Astrocyte (in vitro differentiated cells and primary cell): ENCODE measurements at places on chromosomes 12 and 14. TPM values are rescaled to one million over a fixed set of nuclear protein-coding genes. Genes with fewer than 3 reads are reported as not detected.

The EIF2S3B gene
- 5.4 and 6.0 TPM in 2 replicates for total RNA-seq

The KSR2 gene
- total RNA-seq = 0.19 and 0.98 TPM in 2 replicates

The RD3L gene
- not detected in 2 replicates for total RNA-seq

The DDX51 gene
- total RNA-seq = 8.2 and 10.2 TPM in 2 replicates

The CLBA1 gene
- 6.3 and 7.2 TPM in 2 replicates for total RNA-seq

GRCh38 chr12:53123578-53124351 lies 20.5 kb downstream of the SOAT2 start:
- peak; percentile 39 for DNase-seq
- no peaks in the 10 kb centered on the region for H3K36me3 ChIP-seq
- peaks cover 13% of the 10 kb centered on the region for H3K4me1 ChIP-seq
- no peak overlapping the region for H3K27ac ChIP-seq
- no peaks in the 10 kb centered on the region for H3K27me3 ChIP-seq
- H3K4me3 ChIP-seq = no peak overlapping the region

DNA sequence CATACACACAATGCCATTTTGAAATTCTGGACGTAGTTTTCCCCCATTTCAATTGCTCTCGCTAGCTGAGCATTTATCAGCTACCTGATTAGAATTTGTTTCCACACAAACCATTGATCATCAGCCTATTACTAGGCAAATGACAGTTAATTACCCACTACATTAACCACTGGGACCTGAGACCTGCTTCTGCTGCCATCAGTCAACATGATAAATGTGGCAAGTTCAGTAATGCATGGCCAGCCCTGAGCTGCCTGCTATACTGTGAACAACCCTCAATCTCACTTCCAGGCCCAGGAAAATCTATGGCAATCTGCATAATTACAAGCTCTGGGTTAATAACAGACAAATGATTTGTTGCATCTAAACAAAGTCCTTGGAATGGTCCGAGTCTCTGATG lies 43.5 kb downstream of the LMO3 start:
- H3K27ac ChIP-seq = no peak overlapping the region
- H3K4me1 ChIP-seq = no peaks in the 10 kb centered on the region
- no peaks in the 10 kb centered on the region for H3K36me3 ChIP-seq
- H3K4me3 ChIP-seq = no peak overlapping the region

DNA sequence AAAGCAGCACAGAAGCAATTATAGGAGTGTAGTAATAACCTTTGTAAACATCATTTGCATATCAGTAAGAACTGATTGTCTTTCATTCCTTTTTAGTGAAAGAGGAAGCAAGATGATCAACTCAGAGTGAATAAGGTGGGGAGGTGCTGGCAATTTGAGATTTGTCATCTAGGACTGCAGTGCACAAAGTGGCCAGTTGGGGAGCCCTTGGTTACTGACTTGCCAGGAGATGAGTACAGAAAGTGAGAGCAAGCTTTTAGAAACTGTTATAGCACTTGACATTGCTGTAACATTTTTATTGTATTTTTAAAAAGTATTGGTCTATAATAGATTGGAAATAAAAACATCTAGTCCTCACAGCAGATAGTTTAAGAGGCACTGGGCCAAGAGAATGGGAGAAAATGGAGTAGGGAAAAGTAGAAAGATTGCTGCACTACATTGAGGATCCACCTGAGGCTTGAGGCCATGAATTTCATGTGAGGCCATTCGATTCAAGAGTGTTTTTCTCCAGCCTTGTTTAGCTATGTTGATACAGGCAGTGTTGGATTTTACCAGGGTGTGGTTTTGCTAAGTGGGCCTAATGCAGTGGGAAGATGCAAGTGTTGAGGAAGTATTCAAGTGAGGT lies 98.2 kb downstream of the SNAPC1 start:
- H3K36me3 ChIP-seq = no peaks in the 10 kb centered on the region
- DNase-seq = peak; percentile 14
- no peak overlapping the region for H3K4me3 ChIP-seq
- H3K4me1 ChIP-seq = no peaks in the 10 kb centered on the region
- no peaks in the 10 kb centered on the region for H3K27me3 ChIP-seq
- no peak overlapping the region for H3K27ac ChIP-seq

DNA sequence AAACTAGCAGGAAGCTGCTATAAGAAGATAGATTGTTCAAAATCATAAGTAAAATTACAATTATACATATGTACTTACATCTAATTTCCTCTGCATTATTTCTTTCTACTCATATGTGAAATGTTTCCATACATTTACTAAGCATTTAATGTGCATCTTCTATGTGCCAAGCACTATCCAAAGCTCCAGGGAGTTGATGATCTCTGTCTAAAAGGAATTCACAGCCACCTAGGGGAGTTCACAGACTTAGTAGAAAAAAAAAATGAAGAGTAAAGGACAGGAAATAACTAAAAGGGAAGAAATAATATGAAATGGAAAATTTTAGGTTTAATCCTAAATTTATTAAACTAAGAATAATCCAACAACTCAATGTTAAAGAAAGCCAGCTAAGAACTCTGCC lies 91.7 kb downstream of the EFCAB11 start:
- H3K27me3 ChIP-seq = no peaks in the 10 kb centered on the region
- H3K4me1 ChIP-seq = peaks cover 6% of the 10 kb centered on the region
- no peak overlapping the region for H3K4me3 ChIP-seq
- no peak for DNase-seq
- no peaks in the 10 kb centered on the region for H3K36me3 ChIP-seq

DNA sequence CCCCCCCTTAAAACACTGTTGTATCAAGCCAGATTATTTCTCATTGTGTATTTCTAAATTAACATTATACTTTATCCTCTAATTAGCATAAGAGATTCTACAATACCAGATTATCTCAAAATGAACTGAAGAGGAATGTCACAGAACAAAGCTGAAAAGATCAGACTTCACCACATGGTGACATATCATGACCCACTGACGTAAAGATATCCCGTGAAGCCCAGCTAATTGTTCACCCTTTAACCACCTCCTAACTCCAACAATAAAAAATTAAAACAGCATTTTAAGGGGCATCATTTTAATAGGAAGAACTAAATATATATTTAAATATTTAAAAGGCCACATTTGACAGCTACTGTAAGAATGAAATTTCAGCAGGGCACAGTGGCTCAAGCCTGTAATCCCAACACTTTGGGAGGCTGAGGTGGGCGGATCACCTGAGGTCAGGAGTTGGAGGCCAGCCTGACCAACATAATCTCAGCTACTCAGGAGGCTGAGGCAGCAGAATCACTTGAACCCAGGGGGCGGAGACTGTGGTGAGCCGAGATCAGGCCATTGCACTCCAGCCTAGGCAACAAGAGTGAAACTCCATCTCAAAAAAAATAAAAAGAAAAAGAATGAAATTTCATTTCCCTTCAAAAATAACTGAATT lies 29.0 kb downstream of the CDK17 start:
- no peaks in the 10 kb centered on the region for H3K27me3 ChIP-seq
- no peak overlapping the region for H3K4me3 ChIP-seq
- no peak for DNase-seq
- no peak overlapping the region for H3K27ac ChIP-seq
- no peaks in the 10 kb centered on the region for H3K36me3 ChIP-seq

GRCh38 chr12:66061557-66062289 lies 68.8 kb downstream of the LLPH start:
- H3K27me3 ChIP-seq = no peaks in the 10 kb centered on the region
- no peaks in the 10 kb centered on the region for H3K36me3 ChIP-seq
- H3K27ac ChIP-seq = no peak overlapping the region
- no peak for DNase-seq
- no peak overlapping the region for H3K4me3 ChIP-seq

DNA sequence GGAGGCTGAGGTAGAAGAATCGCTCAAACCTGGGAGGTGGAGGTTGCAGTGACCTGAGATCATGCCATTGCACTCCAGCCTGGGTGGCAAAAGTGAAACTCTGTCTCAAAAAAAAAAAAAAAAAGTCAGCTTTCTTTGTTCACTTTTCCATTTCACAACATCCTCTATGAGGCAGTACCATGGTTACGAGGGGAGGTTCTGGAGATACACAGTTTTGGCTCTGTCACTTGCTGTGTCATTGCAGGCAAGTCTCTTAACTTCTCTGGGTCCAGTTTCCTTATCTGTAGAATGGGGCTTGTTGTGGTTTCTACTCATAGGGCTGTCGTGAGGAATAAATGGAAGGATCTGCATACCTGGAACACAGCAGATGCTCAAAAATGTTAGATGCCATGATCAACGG lies 75.6 kb upstream of the SLC24A4 start:
- H3K4me1 ChIP-seq = no peaks in the 10 kb centered on the region
- peaks cover 4% of the 10 kb centered on the region for H3K27me3 ChIP-seq
- DNase-seq = no peak
- no peak overlapping the region for H3K4me3 ChIP-seq
- H3K27ac ChIP-seq = no peak overlapping the region

- no peaks in the 10 kb centered on the region for H3K36me3 ChIP-seq
- H3K4me3 ChIP-seq = no peak overlapping the region
Observed at GRCh38 chr12:114134922-114135321, 168.8 kb upstream of the RBM19 start.

GRCh38 chr14:79281244-79282152 lies 929.8 kb downstream of the DIO2 start:
- no peak for DNase-seq
- peak overlapping the region; percentile 76 for H3K4me3 ChIP-seq
- H3K36me3 ChIP-seq = no peaks in the 10 kb centered on the region
- H3K27ac ChIP-seq = no peak overlapping the region
- peaks cover 20% of the 10 kb centered on the region for H3K27me3 ChIP-seq

GRCh38 chr12:109462868-109463692 lies 14.0 kb downstream of the KCTD10 start:
- H3K4me3 ChIP-seq = peak overlapping the region; percentile 42
- no peaks in the 10 kb centered on the region for H3K27me3 ChIP-seq
- H3K36me3 ChIP-seq = peaks cover 13% of the 10 kb centered on the region
- H3K4me1 ChIP-seq = peaks cover 64% of the 10 kb centered on the region
- DNase-seq = peak; percentile 99
- peak overlapping the region; percentile 92 for H3K27ac ChIP-seq

DNA sequence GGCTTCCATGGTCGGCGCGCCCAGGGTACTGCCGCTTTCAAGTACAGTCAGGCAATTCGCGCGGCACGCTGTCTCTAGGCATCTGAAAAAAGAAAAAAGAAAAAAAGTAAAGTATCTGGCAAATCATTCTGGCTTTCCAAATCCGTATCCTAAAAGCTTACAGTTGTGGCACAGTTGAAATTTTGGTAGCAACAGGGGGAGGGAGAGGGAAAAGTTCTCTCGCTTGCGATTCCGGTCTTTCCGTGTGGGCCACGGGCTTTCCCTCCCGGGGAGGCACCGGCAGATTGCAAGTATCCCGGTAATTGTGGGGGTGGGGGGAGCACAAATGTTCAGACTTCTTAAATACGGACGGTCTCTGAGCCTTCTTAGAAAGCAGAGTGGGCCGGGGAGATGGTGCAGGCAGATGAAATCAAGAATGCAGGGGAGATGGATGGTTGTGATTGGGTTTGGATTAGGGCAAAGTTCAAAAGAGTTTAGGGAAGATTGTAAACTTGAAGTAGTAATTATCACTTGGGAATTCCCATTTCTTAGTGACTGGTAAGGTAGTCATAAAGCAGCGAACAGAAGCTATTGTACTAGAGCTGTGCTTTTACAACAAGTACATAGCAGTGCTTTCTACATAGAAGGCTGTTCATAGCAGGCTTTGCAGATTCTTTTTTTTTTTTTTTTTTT lies 1.2 kb downstream of the SOCS2 start:
- peak; percentile 12 for DNase-seq
- H3K27ac ChIP-seq = no peak overlapping the region
- H3K4me1 ChIP-seq = peaks cover 13% of the 10 kb centered on the region

DNA sequence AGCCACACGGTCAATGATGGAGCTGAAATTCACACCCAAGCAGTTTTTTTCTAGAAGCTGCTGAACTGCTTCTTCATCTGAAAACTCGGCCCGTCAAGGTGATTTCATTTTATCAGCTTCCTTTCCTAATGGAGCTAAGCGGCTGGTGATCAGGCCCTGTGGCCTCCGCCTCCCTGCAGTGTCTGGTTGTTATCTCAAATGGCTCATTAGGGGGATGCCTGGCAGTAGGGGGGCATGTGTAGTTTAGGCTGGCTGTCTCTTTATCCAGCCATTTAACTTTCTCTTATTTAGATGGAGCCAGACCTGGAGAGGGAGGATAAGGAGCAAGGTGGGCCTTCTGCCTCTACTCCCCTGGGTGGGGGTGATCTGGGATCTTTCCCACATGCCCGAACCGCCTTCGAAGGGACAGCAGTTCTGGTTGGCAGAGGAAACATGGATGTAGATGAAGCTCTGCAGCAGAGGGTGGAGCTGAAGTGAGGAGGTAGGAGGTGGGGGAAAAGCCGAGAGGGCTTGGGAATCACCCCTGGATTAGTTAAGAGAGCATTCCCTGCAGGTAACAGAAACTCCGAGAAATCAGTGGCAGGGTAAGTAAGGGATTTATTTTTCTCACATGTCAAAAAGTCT lies 64.4 kb downstream of the TGFB3 start:
- no peaks in the 10 kb centered on the region for H3K4me1 ChIP-seq
- no peak for DNase-seq
- H3K27me3 ChIP-seq = no peaks in the 10 kb centered on the region
- no peaks in the 10 kb centered on the region for H3K36me3 ChIP-seq

DNA sequence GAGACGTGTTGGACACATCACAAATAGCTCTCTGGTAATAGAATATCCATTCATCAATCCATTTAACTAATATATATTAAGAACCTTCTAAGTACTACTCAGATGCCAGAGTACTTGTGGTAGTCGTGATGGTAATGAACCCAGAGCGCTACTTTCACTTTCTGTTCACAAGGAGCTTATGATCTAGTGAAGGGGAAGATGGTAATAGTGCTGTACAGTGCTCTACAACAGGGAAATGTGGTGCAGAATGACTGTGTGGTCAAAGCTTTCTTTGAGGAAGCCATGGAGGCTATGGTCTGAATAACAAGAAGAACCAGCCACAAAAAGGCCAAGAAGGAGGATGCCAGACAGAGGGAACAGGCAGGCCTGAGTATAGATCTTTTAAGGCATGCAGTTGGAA lies 212.0 kb downstream of the PTPRO start:
- no peak overlapping the region for H3K27ac ChIP-seq
- DNase-seq = no peak
- H3K36me3 ChIP-seq = no peaks in the 10 kb centered on the region
- no peak overlapping the region for H3K4me3 ChIP-seq
- H3K27me3 ChIP-seq = no peaks in the 10 kb centered on the region

GRCh38 chr14:26204728-26205479 lies 392.9 kb downstream of the NOVA1 start:
- H3K36me3 ChIP-seq = no peaks in the 10 kb centered on the region
- DNase-seq = no peak
- no peak overlapping the region for H3K27ac ChIP-seq
- peaks cover 66% of the 10 kb centered on the region for H3K27me3 ChIP-seq
- peaks cover 12% of the 10 kb centered on the region for H3K4me1 ChIP-seq

GRCh38 chr14:22837750-22838538 lies 1.6 kb downstream of the MMP14 start:
- DNase-seq = peak; percentile 41
- H3K27me3 ChIP-seq = no peaks in the 10 kb centered on the region
- H3K27ac ChIP-seq = peak overlapping the region; percentile 92
- peaks cover 16% of the 10 kb centered on the region for H3K4me1 ChIP-seq
